Heart left ventricle (tissue), 16 donors: ENCODE measurements at places on chromosomes 13 and 19. TPM values are rescaled to one million over a fixed set of nuclear protein-coding genes. Genes with fewer than 3 reads are reported as not detected.

Gene CD209
- total RNA-seq: 11.9 TPM

- H3K27me3 ChIP-seq: no peaks in the 10 kb centered on the region
- peaks cover 6% of the 10 kb centered on the region for H3K4me1 ChIP-seq
- no peaks in the 10 kb centered on the region for H3K36me3 ChIP-seq
- no peak for DNase-seq
- H3K27ac ChIP-seq: no peak overlapping the region
Measured at GRCh38 chr13:42997381-42997780, 5.3 kb upstream of the EPSTI1 start.

GRCh38 chr13:100652510-100652909, 22.1 kb downstream of the TMTC4 start:
- no peaks in the 10 kb centered on the region for H3K27me3 ChIP-seq
- H3K36me3 ChIP-seq: peaks cover 31% of the 10 kb centered on the region
- no peak for DNase-seq
- no peak overlapping the region for H3K4me3 ChIP-seq
- no peak overlapping the region for H3K27ac ChIP-seq
- no peaks in the 10 kb centered on the region for H3K4me1 ChIP-seq

DNA sequence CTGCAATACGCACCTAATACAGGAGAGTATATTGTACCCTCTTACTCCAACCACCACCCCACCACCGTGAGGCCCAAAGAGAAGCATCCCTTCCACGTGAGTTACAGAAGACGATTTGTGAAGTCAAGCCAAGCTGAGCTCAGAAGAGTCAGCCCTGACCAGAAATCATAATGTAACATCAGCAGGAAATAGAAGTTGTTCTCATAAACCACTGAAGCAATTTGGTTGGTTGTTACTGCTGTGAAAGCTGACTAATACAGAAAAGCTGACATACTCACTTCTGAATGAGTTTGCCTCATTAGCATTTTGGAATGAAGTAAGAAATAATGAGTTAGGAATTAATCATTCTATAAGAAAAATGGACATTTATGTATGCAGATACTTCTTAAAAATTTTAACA, 749.4 kb upstream of the SLC10A2 start:
- H3K27ac ChIP-seq: no peak overlapping the region
- H3K27me3 ChIP-seq: no peaks in the 10 kb centered on the region
- no peak for DNase-seq
- H3K4me3 ChIP-seq: no peak overlapping the region

DNA sequence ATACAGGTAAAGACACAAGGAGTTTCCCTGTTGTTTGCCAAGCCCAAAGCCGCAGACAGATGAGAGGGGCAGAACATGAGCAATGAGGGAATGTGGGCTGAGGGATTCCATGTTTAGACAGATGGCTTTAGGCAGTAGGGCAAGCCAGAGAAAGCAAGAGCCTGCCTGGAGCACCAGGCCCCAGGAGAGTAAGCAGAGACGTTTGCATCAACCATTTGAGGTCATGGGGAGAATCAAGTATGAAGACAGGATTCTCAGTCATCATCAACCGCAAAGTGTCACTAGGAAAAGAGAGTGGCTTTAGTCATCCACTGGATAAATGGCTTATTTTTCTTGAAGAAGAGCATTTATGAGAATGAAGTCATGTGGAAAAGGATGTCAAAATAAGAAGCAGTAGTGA, 184.7 kb downstream of the COG6 start:
- no peak overlapping the region for H3K27ac ChIP-seq
- H3K4me3 ChIP-seq: no peak overlapping the region
- no peaks in the 10 kb centered on the region for H3K4me1 ChIP-seq
- DNase-seq: no peak

Gene C19orf85
- total RNA-seq: not detected

- H3K27ac ChIP-seq: no peak overlapping the region
- H3K27me3 ChIP-seq: no peaks in the 10 kb centered on the region
- peaks cover 47% of the 10 kb centered on the region for H3K36me3 ChIP-seq
- no peak overlapping the region for H3K4me3 ChIP-seq
- no peaks in the 10 kb centered on the region for H3K4me1 ChIP-seq
- DNase-seq: no peak
Measured at GRCh38 chr19:3491396-3492119, 8.3 kb upstream of the SMIM44 start.

DNA sequence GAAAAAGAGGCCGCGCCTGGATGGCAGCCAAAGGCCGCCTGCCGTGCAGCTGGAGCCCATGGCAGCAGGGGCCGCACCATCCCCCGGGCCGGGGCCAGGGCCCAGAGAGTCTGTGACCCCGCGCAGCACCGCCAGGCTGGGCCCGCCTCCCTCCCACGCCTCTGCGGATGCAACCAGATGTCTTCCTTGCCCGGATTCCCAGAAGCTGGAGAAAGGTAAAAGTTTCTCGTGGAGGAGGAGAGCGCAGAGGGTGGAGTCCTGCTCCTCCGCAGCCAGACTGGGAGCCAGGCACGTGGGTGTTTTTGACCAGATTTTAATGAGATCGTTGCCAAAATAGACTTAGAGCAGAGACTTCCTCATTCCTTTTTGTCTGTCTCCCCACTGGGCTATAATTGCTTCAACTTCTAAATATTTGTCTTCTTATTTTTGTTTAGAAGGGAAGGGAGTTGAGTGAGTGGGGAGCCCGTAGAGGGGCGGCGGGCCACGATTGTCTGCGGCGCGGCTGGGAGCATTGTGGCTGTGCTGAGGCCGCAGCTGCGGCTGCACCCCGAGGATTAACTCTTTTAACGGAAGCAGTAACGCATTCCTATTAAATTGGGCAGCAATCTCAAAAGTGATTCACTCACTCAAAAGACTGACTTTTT, 22.8 kb upstream of the NDUFS7 start:
- peak; percentile 86 for DNase-seq
- no peaks in the 10 kb centered on the region for H3K27me3 ChIP-seq
- H3K27ac ChIP-seq: peak overlapping the region; percentile 72
- H3K4me3 ChIP-seq: no peak overlapping the region

- H3K27ac ChIP-seq: no peak overlapping the region
- H3K36me3 ChIP-seq: no peaks in the 10 kb centered on the region
- H3K4me3 ChIP-seq: no peak overlapping the region
- DNase-seq: peak; percentile 39
Measured at GRCh38 chr19:35882114-35882832, 13.9 kb downstream of the APLP1 start.

Gene FUT2
- 0.14 TPM for total RNA-seq

GRCh38 chr13:68644611-68645010, 1414.5 kb upstream of the PCDH9 start:
- no peaks in the 10 kb centered on the region for H3K4me1 ChIP-seq
- DNase-seq: no peak
- H3K27me3 ChIP-seq: no peaks in the 10 kb centered on the region
- no peaks in the 10 kb centered on the region for H3K36me3 ChIP-seq
- H3K27ac ChIP-seq: no peak overlapping the region
- H3K4me3 ChIP-seq: no peak overlapping the region

- H3K27me3 ChIP-seq: no peaks in the 10 kb centered on the region
- peaks cover 3% of the 10 kb centered on the region for H3K36me3 ChIP-seq
- H3K27ac ChIP-seq: no peak overlapping the region
- peaks cover 32% of the 10 kb centered on the region for H3K4me1 ChIP-seq
Measured at GRCh38 chr19:2014731-2015607, 545 bp downstream of the BTBD2 start.

- no peaks in the 10 kb centered on the region for H3K36me3 ChIP-seq
- peak overlapping the region; percentile 22 for H3K4me3 ChIP-seq
- DNase-seq: no peak
- no peaks in the 10 kb centered on the region for H3K27me3 ChIP-seq
Measured at GRCh38 chr19:13006431-13007281, 11.4 kb downstream of the NFIX start.

DNA sequence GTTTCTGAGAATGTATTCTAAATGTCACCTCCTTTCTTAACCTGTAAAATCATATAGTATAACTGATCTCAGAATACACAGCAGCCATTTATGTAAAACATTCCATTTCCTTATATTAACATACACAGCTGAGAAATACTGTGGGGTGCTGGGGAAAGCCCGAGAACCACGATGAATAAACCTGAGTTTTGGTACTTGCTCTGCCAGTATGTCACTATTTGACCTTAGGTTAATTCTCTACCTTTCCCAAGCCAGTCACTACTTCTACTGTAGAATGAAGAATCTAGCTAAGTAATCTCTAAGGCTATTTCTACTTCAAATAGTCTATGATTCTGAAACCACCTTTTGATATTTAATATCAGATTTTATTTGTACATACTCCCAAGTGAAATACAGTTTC, 173.7 kb downstream of the TBC1D4 start:
- no peak overlapping the region for H3K4me3 ChIP-seq
- DNase-seq: no peak
- no peak overlapping the region for H3K27ac ChIP-seq
- no peaks in the 10 kb centered on the region for H3K27me3 ChIP-seq

DNA sequence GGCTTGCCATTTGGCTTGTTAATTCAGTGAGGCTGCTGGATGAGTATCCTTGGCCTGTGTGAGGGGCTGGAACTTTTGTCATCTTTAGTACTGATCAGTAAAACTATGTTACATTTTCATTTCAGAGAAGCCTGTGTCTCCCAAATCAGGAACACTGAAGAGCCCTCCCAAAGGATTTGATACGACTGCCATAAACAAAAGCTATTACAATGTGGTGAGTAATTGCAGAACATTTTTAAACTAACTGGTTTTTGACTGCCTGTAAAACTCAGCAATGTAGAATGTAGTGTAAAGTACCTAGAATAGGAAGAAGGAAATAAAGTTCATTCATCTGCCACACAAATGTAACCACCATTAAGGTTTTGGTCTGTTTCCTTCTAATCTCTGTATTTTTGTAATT, 87.4 kb upstream of the TEX29 start:
- H3K27me3 ChIP-seq: no peaks in the 10 kb centered on the region
- no peak overlapping the region for H3K27ac ChIP-seq
- no peak overlapping the region for H3K4me3 ChIP-seq
- peaks cover 63% of the 10 kb centered on the region for H3K36me3 ChIP-seq
- DNase-seq: no peak

Gene GATAD2A
- 30.5 TPM for total RNA-seq

Gene ANKLE1
- 0.21 TPM for total RNA-seq

Gene ZNF534
- 0.44 TPM for total RNA-seq

- H3K36me3 ChIP-seq: no peaks in the 10 kb centered on the region
- DNase-seq: no peak
- H3K27ac ChIP-seq: no peak overlapping the region
- no peaks in the 10 kb centered on the region for H3K27me3 ChIP-seq
Measured at GRCh38 chr13:99267927-99268326, 9.7 kb upstream of the GPR18 start.

GRCh38 chr13:94967183-94968039, 255.1 kb upstream of the SOX21 start:
- no peaks in the 10 kb centered on the region for H3K36me3 ChIP-seq
- DNase-seq: no peak

Gene GRIK5
- 2.5 TPM for total RNA-seq

DNA sequence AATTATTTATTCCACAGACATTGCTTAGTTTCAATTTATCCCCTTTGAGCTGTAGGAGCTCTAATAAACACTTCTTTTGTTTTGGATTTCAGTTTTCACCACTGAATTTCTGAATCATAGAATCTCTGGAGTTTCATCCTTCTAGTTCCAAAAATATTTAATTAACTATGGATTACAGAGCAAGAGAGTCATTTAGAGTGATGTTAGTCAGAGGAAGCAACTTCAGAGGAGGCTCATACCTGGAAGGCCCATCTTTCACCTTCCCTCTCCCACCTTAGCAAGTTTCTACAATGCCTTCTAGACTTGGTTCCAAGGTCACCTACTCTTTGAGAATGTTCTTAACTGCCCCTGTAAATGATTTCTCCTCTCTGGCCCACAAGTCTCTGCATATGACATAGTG, 353.2 kb downstream of the SPRY2 start:
- no peaks in the 10 kb centered on the region for H3K4me1 ChIP-seq
- no peaks in the 10 kb centered on the region for H3K27me3 ChIP-seq
- no peak for DNase-seq
- H3K27ac ChIP-seq: no peak overlapping the region

Gene FFAR2
- 0.12 TPM for total RNA-seq

- H3K36me3 ChIP-seq: no peaks in the 10 kb centered on the region
- peak overlapping the region; percentile 43 for H3K27ac ChIP-seq
- peak overlapping the region; percentile 65 for H3K4me3 ChIP-seq
Measured at GRCh38 chr19:43901395-43902390, 33.4 kb downstream of the ZNF45 start.

GRCh38 chr13:26813321-26813979, 52.9 kb upstream of the GPR12 start:
- no peak overlapping the region for H3K27ac ChIP-seq
- DNase-seq: no peak
- no peak overlapping the region for H3K4me3 ChIP-seq
- H3K27me3 ChIP-seq: no peaks in the 10 kb centered on the region

DNA sequence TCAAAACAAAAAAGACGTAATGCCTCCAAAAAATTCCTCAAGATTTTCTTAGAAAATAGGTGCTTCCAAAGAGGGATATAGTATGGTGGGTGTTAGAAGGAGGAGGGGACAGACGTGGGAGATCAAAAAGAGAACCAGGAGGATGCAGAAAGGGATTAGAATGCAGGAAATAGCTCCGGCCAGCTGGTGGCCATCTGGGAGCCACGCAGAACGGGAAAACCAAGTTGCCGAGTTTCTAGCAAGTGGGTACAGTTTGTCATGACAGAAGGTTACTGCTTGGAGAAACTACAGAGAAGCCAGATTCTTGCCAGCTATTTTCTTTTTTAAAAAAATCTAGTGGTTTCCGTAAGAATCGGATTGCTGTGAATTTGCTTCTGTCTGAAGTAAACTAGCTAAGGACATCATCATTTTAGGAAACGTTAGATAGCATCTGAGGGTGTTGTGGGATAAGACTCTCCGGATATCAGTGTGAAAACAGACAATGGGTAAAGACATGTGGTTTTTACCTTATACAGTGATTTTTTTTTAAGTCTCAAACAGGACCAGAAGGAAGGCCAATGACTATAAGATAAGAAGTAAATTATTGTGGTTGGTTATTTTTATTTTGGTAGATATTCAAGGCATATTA, 104.9 kb downstream of the HSPH1 start:
- H3K4me3 ChIP-seq: no peak overlapping the region
- DNase-seq: no peak
- no peaks in the 10 kb centered on the region for H3K36me3 ChIP-seq
- H3K27me3 ChIP-seq: no peaks in the 10 kb centered on the region
- no peak overlapping the region for H3K27ac ChIP-seq

Gene ALOX5AP
- total RNA-seq: 5.8 TPM

Gene COL4A1
- total RNA-seq: 209 TPM

Gene PROZ
- not detected for total RNA-seq

Gene CABP5
- total RNA-seq: not detected
